Fibroblast of the aortic adventitia (primary cell): ENCODE measurements at places on chromosomes 7 and 10.

GRCh38 chr10:69456880-69457693 lies 5.8 kb downstream of the TSPAN15 start:
- no peak for DNase-seq

DNA sequence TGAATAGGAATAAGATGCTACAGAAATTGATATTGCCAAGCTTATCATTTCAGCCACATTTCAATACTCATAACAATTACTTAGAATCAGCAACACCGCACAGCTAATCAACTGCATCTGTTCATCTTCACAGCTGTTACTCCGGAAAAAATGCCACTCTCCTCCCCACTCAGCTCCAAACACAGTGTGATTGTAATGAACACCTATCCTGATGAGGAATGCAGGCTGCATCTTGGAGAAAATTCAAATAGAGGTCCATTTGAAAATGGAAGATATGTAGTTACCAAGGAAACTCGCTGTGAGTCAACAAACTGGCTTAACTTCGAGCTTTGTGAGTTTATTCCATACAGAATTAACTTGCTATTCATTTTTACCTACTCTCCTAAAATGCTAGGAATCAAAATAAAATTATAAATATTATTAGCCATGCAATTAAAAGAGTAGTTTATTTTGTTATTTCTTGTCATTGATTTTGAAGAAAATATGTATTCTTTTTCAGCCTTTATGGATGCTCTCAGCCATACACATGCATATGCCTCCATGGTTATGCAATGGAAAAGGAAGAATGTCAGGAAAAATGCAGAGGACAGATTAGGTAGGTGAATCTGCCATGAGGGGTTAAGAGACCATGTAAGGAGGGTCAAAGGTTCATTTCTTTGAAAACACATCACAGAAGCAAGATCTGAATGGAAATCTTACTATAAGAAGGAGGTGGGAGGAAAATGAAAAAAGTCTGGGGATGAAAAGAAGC lies 267.2 kb downstream of the POM121L12 start:
- DNase-seq: no peak

- DNase-seq: peak; percentile 99
Observed at GRCh38 chr10:34526758-34527730, 288.1 kb downstream of the PARD3 start.

DNA sequence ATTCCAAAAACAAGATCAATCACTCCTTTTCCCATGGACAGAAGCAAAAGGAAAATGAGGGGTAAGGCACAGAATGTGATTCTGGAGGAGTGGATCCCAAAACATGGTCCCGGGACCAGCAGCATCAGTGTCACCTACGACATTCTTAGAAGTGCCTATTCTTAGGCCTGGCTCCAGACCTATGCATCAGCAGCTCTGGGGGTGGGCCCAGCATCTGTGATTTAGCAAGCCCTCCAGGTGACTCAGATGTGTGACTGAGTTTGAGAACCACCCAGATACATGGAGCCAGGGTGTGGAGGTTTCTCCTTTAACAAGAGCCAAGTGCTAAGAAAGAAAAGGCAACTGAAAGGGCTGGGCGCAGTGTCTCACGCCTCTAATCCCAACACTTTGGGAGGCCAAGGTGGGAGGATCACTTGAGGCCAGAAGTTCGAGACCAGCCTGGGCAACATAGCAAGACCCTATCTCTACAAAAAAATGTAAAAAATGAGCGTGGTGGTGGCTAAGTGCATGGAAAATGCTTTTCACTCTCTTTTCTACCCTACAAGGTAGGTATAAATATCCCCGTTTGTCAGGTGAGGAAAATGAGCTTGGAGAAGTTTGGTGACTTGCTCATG lies 17.1 kb upstream of the ARPC1A start:
- peak; percentile 62 for DNase-seq

DNA sequence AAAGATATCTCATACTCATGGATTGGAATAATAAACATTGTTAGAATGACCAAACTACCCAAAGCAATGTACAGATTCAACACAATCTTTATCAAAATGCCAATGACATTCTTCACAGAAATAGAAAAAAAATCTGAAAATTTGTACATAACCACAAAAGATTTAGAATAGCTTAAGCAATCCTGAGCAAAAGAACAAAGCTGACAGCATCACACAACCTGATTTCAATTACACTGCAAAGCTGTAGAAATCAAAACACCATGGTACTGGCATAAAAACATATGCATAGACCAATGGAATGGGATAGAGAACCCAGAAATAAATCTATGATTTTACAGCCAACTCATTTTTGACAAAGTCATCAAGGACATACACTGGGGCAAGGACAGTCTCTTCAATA lies 130.0 kb upstream of the TMEM72 start:
- DNase-seq: peak; percentile 32

DNA sequence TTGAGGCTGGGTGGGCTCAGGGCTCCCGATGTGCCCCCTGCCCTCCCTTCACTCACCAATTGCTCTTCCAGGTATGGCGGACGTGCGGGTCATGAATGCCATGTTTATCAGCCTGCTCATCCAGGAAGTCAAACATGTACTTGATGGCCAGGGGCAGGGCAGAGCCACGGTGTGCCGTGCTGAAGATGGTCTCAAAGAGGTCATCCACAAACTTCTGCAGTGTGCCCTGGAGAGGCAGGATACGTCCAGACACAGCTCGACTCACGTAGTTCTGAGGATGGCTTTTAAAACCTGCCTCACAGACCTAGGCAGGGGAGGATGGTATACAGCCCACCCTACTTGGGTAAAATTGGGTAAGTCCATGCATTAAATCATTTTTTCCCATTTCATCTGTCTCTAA lies 431.2 kb downstream of the PLXNA4 start:
- no peak for DNase-seq

GRCh38 chr7:9962742-9963141 lies 1010.9 kb upstream of the PHF14 start:
- no peak for DNase-seq

DNA sequence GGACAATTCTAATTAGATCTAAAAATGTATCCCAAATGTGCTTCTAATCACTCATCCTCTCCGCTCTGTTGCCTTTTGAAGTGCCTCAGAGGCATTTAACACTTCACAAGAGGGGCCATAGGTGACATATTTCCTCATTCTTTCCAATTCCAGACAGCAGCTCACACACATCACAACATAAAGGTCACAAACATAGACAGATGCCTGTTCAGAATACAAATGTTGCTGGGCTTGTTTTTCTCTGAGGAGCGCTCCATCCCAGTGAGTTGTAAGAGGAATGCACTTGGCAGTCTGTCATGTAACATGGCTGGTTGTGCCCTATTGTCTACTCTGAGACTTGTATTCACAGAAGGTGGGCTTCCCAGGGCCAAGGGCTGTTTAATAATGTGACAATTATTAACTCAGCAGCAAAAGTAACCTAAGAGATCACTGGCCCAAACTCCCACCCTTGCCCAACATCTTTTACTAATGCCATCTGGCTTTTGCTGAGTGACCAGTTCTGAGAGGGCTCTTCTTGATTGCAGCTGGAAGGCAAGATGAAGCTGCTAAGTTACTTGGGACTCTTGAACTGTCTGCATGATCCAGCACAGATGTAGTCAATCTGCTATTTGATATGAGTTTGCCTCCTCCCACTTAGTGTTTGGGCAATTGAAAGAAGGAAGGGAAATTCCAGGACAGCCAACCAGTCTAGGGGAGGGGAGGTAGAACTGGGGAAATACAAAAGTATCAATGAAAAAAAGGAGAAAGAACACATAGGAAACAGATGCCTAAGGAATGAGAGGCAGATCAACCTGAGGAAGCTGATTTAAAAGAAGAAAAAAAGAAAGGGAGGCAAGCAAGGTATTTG lies 13.6 kb downstream of the PON2 start:
- DNase-seq: peak; percentile 51
